CD8-positive, alpha-beta memory T cell (primary cell): ENCODE measurements at places on chromosomes 7 and 10. TPM values are rescaled to one million over a fixed set of nuclear protein-coding genes. Genes with fewer than 3 reads are reported as not detected.

CALML5 gene
- not detected for total RNA-seq

EPHA1 gene
- total RNA-seq: 2.8 TPM

RBP3 gene
- not detected for total RNA-seq

ATOH7 gene
- not detected for total RNA-seq

TBXAS1 gene
- total RNA-seq: 1.7 TPM

ANKRD30A gene
- total RNA-seq: not detected

PCDH15 gene
- total RNA-seq: not detected

ZNF746 gene
- 19.9 TPM for total RNA-seq

DNA sequence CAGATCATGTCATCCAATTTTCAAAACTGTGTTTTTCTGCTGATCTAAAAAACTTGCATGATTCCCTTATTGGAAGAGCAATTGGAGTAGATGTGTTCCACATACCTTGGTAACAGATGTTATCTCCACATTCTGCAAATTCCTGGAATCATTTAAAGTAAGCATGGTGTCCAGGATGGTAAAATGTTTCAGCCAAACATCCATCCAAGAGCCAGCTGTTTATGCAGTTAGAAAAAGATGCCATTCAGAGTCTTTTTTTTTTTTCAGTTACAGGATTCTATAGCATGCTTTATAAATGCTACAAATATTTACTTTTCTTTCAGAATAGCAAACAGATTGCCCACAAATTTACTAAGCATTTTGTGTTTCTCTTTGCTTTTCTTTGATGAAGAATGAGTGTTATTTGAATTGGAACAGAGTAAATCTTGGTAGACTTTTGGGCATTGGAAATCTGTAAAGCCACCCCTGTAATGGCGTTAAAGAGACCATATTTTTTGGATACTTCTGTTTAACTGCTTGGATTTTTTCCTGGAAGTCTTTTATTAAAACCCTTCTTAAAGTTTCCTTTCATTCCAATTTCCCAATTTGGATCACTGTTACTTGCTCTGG is 149.8 kb downstream of the GNAT3 start:
- no peak overlapping the region for H3K4me3 ChIP-seq
- H3K27ac ChIP-seq: no peak overlapping the region
- no peak for DNase-seq
- no peaks in the 10 kb centered on the region for H3K27me3 ChIP-seq
- no peaks in the 10 kb centered on the region for H3K36me3 ChIP-seq

DNA sequence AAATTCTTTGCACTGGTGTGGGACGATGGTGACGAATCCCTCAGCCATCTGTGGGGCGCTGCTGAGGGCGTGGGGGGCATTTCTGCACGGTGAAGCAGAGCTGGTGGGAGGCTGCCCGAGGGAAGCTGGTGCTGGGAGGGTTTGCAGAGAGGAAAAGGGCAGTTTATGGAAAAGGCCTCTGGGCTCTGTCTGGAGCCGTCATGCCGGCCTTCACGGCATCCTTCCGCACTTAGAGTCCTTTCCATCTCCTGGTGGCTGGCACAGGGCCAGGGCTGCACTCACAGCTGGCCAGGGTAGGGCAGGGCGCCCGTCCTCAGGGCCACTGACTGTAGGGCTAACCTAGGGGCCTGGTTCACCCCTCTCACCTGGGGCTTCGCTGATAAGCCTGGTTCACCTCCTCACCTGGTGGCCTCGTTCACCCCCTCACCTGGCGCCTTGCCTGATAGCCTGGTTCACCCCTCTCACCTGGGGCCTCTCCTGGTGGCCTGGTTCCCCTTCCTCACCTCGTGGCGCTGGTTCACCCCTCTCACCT is 598 bp upstream of the AMZ1 start:
- H3K4me1 ChIP-seq: peaks cover 10% of the 10 kb centered on the region
- H3K36me3 ChIP-seq: no peaks in the 10 kb centered on the region
- H3K27me3 ChIP-seq: peaks cover 26% of the 10 kb centered on the region
- no peak for DNase-seq

DNA sequence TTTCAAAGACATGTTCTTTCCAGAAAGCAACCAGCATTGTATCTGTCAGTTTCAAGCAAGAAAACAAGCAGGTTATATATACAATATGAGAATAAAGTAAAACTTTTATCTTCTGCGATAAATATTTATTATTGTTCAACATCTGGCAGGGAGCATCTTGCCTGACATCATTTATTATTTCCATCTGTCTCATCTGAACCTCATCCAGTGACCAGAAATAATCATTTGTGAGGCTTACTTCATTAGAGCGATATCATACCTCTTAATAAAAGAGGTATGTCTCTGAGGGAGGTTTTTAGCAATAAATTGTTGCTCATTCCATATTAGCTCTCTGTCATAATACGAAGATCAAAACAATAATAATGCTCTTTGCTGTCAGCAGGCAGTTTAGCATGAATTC is 226.1 kb downstream of the CDC14C start:
- no peak overlapping the region for H3K4me3 ChIP-seq
- H3K27me3 ChIP-seq: no peaks in the 10 kb centered on the region
- DNase-seq: no peak
- H3K27ac ChIP-seq: no peak overlapping the region
- no peaks in the 10 kb centered on the region for H3K4me1 ChIP-seq

GRCh38 chr7:142130267-142130666 is 18.7 kb downstream of the MGAM2 start:
- no peaks in the 10 kb centered on the region for H3K36me3 ChIP-seq
- H3K4me1 ChIP-seq: no peaks in the 10 kb centered on the region
- no peak for DNase-seq
- H3K27ac ChIP-seq: no peak overlapping the region
- H3K27me3 ChIP-seq: no peaks in the 10 kb centered on the region
- H3K4me3 ChIP-seq: no peak overlapping the region

GRCh38 chr7:150401861-150402631 is 22.9 kb downstream of the ZNF775 start:
- H3K36me3 ChIP-seq: no peaks in the 10 kb centered on the region
- peaks cover 27% of the 10 kb centered on the region for H3K4me1 ChIP-seq
- H3K4me3 ChIP-seq: no peak overlapping the region
- no peaks in the 10 kb centered on the region for H3K27me3 ChIP-seq
- no peak for DNase-seq
- no peak overlapping the region for H3K27ac ChIP-seq

DNA sequence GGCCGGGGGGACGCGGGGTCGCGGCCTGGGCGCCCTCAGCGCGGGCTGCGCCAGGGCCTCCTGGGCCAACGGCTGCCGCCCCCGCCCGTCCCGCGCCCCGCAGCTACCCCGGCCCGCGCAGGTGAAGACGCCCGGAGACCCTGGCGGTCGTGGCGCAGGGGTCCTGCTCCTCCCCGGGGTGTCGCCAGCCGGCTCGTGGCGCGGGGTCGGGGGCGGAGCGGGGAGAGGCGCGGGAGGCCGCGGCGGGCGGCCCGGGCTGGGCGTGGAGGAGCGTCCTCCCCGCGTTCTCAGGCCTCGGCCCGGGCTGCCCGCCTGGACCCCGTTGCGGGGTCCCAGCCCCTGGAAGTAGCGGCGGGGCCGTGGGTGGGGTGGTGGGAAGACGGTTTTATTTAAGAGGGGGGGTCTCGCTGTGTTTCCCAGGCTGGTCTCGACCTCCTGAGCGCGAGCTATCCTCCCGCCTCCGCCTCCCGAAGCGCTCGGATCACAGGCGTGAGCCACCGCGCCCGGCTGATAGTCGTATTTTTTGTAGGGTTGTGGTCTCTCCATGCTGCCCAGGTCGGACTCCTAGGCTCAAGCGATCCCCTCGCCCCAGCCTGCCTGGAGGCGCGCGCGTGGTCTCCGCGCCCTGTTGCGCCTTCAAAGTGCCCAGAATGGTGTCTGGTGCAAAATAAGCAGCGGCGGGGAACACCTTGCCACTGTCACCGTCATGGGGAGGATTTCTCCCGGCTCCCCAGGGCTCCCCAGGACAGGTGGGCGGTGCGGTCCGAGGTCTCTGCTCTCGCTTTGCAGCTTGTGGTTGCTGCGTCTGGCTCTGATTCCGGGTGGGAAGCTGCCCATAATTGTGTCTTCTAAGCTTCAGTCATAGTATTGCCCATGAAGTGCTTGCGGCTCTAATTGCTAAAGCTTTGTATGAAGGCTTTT is 15.3 kb upstream of the SUN1 start:
- DNase-seq: no peak
- H3K27me3 ChIP-seq: no peaks in the 10 kb centered on the region
- H3K27ac ChIP-seq: peak overlapping the region; percentile 41
- no peaks in the 10 kb centered on the region for H3K36me3 ChIP-seq
- peaks cover 42% of the 10 kb centered on the region for H3K4me1 ChIP-seq

- H3K27me3 ChIP-seq: no peaks in the 10 kb centered on the region
- DNase-seq: no peak
- no peak overlapping the region for H3K4me3 ChIP-seq
- H3K4me1 ChIP-seq: no peaks in the 10 kb centered on the region
- H3K36me3 ChIP-seq: no peaks in the 10 kb centered on the region
Observed at GRCh38 chr7:159105066-159105780, 39.4 kb downstream of the VIPR2 start.

GRCh38 chr10:103765981-103766380 is 89.4 kb downstream of the SH3PXD2A start:
- H3K4me1 ChIP-seq: peaks cover 48% of the 10 kb centered on the region
- no peaks in the 10 kb centered on the region for H3K27me3 ChIP-seq
- peak overlapping the region; percentile 3 for H3K4me3 ChIP-seq
- no peak overlapping the region for H3K27ac ChIP-seq

DNA sequence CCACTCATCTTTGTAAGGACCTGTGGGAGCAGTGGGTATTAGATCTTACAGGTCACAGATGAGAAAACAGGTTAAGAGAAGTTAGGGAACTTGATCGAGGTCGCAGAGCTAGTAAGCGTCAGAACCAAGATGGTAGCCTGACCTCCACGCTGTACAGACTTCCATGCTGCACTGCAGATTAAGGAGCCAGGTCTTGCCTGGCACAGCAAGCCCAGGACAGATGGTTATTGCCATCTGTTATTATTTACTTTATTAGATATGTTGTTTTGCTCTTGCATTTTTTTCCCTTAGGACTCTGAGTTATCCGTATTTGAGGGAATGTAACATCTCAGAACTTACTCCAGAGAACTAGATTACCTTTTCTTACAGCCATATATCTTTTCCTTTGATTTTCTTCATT is 147.2 kb downstream of the NSUN6 start:
- H3K36me3 ChIP-seq: no peaks in the 10 kb centered on the region
- no peak overlapping the region for H3K4me3 ChIP-seq
- no peak for DNase-seq
- no peaks in the 10 kb centered on the region for H3K4me1 ChIP-seq

DNA sequence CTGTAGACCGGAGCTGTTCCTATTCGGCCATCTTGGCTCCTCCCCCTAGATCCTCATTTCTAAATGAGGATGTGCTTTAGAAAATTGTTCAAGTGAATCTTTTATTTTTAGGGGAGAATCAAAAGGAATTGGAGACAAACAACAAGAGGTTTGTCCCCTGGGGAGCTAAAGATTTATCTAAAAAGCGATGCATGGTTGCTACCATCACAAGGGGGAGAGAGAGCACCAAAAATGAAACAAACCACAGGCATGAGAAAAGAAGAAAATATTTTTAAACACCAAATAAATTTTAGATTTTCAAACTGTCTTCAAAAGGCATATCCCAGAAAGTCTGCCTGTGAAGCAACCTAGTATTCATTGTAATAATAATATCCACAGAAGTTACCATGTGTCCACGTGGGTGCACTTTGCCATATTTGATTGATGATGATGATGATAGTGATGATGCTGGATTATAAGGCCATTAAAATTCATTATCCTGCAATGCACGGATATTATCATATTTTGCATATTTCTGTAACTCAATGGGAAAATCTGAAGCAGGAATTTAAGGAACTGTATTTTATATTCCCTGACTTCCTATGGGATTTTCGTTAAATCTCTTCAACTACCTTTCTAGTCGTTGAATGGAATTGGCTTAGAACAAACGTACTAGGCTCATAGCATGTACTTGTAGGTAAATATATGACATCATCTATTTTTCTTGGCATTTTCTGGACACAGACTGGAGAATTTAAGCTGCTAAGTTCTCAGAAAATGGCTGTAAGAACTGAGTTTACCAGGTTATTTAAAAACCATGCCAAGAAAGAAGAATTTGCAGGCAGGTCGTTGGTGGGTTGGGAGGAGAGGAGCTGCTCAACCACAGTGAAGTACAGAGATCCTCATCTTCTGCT is 171.6 kb downstream of the WDR37 start:
- no peaks in the 10 kb centered on the region for H3K36me3 ChIP-seq
- no peak overlapping the region for H3K4me3 ChIP-seq
- no peak overlapping the region for H3K27ac ChIP-seq
- no peaks in the 10 kb centered on the region for H3K27me3 ChIP-seq

GRCh38 chr10:87646935-87647334 is 12.7 kb upstream of the PAPSS2 start:
- H3K4me1 ChIP-seq: no peaks in the 10 kb centered on the region
- H3K27me3 ChIP-seq: no peaks in the 10 kb centered on the region
- no peaks in the 10 kb centered on the region for H3K36me3 ChIP-seq
- H3K4me3 ChIP-seq: no peak overlapping the region

DNA sequence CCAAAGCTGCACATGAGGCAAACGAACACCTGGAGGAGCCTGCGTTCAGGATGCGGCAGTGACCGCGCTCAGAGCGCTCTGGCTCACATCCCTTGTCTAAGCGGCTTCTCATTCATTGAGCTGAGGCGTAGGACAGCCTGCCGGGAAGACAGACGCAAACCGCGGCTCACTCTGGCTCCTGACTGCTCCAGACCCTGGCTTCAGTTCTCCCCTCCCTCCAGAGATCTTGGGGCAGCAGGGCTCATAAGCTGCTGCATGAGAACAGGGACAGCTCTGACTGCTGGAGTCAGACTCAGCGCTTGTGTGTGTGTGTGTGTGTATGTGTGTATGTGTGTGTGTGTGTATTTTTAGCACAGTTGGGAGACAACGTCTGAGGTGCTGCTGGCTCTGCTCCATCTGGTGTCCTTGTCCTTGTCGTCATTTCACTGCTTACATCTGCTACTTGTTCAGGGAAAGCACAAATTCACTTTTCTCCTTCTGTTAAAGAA is 15.8 kb upstream of the LYZL2 start:
- no peaks in the 10 kb centered on the region for H3K27me3 ChIP-seq
- H3K4me1 ChIP-seq: no peaks in the 10 kb centered on the region
- no peak overlapping the region for H3K4me3 ChIP-seq
- H3K36me3 ChIP-seq: no peaks in the 10 kb centered on the region

GRCh38 chr10:43110338-43111071 is 27.7 kb upstream of the CSGALNACT2 start:
- H3K4me3 ChIP-seq: no peak overlapping the region
- H3K27me3 ChIP-seq: no peaks in the 10 kb centered on the region
- H3K4me1 ChIP-seq: peaks cover 4% of the 10 kb centered on the region
- DNase-seq: no peak
- no peaks in the 10 kb centered on the region for H3K36me3 ChIP-seq
- H3K27ac ChIP-seq: no peak overlapping the region

DNA sequence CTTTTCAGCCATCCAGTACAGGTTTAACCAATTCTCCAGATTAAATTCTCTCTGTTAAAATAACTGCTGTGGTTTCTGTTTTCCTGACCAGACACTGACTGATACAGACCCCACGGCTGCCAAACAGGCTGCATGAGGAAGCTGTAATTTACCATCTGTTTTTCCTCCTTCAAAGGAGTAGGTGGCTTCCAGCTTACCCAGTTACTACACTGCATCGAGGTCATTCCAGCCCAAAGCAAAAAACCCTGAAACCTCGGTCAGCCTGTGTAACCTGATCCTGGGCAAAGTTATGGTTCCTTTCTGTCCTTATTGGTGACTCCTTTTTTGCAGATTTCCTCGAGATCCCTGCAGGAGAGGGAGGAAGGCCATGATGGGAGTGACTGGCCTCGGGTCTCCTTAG is 27.9 kb upstream of the LOXL4 start:
- no peak overlapping the region for H3K27ac ChIP-seq
- DNase-seq: no peak
- no peaks in the 10 kb centered on the region for H3K27me3 ChIP-seq
- H3K36me3 ChIP-seq: no peaks in the 10 kb centered on the region
- no peak overlapping the region for H3K4me3 ChIP-seq
